ENCODE measurements at places on chromosomes 12 and 14. TPM values are rescaled to one million over a fixed set of nuclear protein-coding genes. Genes with fewer than 3 reads are reported as not detected.

GPR68 gene
- total RNA-seq: 3.0 TPM

OR4Q2 gene
- total RNA-seq: not detected

DNA sequence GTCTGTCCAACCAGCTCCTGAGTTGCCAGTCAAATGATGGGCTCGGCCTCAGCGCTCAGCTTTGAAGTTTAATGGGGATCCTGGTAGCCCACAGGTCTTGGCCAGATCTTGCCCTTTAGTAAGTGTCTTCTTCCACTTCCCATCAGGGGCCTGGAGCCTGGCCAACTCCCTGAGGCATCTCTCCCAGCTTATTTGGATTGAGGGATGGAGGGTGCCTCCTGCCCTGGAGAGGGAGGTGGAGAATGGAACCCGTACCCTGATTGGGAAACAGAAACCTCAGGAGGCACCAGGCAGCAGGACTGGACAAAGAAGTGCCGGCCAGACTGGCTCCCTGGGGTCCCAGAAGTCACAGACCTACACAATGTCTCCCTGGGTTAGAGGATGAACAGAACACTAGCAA, 40.5 kb upstream of the LTBP2 start:
- no peak for DNase-seq

OTUB2 gene
- 3.0 TPM for total RNA-seq

- DNase-seq: no peak
Observed at GRCh38 chr14:65252482-65253255, 150.4 kb upstream of the MAX start.

TCP11L2 gene
- total RNA-seq: 30.6 TPM

- no peak for DNase-seq
Observed at GRCh38 chr14:67961676-67962075, 142.1 kb downstream of the RAD51B start.

DNA sequence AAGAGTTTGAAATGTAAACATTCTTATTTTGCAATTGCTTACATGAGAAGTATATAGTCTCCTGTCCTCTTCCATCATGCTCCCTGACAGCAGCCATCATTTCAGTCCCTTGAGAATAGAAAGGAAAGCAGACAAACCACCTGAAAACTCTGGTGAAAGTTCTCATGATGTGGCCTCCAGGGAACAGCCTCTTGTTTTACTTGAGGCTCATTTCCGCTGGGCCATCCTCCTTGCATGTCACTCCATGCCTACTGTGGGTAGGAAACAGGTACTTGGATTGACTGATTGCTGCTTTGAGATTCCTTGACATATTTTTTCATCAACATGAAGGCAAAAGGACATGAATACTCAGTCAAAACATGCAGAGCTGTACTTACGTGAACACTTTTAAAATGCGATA, 6.0 kb downstream of the SYT1 start:
- DNase-seq: no peak

GRCh38 chr14:49954171-49954631, 61.3 kb downstream of the ARF6 start:
- DNase-seq: no peak

DNA sequence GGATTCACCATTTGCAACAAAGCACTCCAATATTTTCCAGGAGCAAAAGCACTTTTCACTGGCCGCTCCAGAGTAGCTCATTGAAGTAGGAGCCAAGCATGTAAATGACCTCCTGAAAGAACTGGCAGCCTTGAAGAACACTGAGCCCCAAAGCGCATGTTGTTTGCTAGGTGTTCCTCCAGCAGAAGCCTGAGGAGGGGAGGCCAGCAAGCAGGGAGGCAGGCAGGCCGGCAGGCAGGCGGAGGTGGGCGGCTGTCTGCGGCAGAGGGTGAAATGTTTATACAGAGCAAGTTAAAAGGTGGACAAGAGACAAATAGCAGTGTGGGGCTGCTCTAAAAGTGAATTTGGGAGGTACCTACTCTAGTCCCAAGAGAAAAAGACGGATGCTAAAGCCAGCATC, 439.4 kb downstream of the CCDC91 start:
- no peak for DNase-seq

DNA sequence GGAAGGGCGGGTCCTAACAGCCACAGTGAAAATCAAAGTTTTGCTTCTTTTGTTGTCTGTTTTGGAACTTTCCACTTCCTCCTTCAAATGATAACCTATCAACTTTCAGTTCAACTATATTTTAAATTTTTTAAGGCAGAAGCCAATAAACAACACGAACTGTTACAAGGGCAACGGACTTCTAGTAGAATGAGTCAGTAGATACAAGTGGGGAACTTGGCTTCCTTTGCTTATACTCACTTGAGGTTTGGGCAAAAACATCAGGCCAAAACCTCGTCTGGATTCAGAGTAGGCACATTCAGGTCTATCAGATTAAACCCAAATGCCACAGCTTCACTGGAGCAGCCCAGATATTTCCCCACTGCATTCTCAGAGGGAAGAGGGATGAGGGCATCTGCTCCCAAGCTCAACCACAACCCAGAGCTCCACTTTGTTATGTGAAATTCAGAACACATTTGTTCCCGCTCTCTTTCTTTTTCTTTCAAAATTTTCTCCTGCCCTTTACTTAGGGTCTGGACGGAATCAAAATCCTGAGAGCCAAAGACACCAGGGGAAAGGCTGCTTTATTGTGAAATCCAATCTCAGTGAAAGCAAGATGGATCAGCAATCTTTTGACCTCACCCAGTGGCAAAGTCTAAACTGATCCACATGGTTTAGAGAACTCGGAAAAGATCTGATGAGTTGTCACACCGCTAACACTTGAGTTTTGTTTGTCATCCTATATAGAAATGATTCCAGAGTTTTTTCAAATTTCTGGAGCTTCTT, 152.5 kb upstream of the BTG1 start:
- no peak for DNase-seq

GRCh38 chr14:92035890-92036289, 4.0 kb downstream of the TRIP11 start:
- no peak for DNase-seq

GRCh38 chr14:70357985-70358384, 1.5 kb downstream of the COX16 start:
- no peak for DNase-seq

GRCh38 chr14:58066115-58066514, 85.9 kb downstream of the ARMH4 start:
- no peak for DNase-seq

DNA sequence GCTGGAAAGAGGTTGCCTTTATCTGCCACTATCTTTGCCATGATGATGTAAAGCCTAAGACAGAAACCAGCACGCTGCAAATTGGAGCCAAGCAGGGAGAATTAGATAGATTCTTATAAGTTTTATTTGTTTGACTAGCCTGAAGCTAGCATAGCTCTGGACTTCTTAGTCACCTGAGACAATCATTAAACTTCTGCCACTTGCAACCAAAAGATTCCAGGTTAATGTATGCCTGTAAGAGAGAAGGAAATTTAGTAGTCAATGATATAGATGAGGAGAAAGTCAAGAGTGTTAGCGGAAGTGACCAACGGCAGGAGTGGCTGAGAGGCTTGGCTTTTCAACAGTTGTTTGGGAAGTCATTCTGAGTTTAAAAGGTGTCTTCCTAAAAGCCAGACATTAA, 1106.6 kb downstream of the VRK1 start:
- DNase-seq: no peak

DNA sequence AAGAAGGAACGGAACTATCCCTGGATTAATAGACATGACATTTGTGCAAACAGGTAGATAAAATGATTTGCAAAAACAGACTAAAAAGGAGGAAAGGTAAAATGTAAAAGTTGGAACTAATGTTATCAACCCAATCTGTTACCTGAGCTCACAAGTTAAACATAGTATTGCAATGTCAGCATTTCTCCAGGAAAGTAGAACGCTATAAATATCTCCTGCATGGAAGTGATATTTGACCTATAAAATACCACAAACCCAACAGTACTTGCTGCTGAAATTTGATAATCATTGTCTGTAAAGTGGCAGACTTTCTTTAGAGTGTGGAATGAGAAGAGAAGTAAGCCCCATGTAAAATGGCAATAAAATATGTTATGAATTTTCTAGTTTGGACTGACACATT, 1435.7 kb downstream of the LRFN5 start:
- DNase-seq: no peak

- DNase-seq: no peak
Observed at GRCh38 chr12:117331691-117332090, 29.7 kb downstream of the NOS1 start.

- no peak for DNase-seq
Observed at GRCh38 chr12:41531147-41531829, 343.2 kb downstream of the PDZRN4 start.

DNA sequence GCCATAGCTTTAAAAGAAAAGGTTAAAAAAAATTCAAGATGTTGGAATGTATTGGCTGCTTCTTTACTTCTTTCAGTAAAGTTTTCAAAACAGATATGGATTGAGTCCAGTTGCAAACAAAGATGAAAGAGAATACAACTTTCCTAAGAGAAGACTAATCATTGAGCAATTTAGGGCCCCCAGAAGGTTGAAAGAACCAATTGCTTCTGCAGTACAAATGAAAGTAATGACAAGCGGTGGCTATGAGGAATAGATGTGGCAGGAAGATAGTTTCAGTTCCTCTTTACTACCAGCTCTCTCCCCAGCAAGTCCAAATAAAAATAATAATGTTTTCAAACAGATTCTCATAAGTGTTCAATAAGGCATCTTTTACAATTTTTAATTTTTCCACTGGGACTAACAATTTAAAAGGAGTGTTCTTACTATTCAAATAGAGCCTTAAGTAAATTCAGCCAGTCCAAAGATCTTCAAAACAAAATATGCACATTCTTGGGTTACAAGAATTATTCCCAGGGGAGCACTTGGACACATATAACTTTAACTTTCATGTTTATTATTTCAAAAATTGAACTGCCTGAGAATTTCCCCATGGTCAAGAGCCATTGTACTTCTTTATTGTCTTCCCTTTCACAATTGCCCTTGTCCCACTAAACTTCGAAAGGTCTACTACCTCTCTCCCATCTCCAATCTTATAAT, 62.3 kb upstream of the PPP1R12A start:
- DNase-seq: no peak

DNA sequence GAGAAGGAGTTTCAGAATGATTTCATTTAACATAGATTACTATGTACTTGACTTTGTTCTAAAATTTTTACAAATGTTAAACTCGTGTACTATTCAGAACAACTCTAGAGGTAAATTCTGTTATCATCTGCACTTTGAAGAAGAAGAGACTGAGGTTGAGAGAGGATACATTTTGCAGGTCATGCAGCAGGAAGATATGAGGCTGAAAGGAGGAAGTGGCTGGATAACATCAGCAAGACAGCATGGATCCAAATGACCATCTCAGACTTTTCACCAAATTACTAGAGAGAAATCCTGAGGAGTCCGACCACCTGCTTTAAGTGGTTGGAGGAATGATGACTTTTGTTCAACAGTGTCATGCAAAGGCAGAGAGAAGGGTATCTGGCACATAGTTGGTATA, 84.9 kb downstream of the ASCL4 start:
- no peak for DNase-seq

DNA sequence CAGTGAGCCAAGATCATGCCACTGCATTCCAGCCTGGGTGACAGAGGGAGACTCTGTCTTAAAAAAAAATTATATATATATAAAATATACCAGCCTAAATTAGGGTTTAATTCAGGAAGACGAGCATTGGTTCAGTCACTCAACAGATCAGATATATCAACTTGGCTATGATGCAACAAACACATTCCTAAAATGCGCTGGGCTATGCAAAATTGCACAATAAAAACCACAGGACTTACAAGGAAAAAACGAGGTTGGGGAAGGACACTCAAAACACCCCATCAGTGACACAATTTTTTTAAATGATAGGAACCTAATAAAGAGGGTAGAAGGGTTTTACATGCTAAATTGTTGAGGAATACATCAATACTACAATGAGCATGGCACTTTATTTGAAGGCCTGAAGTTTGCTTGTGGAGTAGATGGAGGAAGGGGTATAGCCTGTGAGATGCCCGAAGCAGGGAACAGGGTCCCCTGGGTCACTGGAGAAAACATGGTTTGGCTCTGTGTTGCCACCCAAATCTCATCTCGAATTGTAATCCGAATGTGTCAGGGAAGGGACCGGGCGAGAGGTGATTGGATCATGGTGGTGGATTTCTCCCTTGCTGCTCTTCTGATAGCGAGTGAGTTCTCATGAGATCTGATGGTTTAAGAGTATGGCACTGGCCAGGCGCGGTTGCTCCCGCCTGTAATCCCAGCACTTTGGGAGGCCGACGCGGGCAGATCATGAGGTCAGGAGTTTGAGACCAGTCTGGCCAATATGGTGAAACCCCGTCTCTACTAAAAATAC, 71.2 kb downstream of the TNFAIP2 start:
- no peak for DNase-seq

DNA sequence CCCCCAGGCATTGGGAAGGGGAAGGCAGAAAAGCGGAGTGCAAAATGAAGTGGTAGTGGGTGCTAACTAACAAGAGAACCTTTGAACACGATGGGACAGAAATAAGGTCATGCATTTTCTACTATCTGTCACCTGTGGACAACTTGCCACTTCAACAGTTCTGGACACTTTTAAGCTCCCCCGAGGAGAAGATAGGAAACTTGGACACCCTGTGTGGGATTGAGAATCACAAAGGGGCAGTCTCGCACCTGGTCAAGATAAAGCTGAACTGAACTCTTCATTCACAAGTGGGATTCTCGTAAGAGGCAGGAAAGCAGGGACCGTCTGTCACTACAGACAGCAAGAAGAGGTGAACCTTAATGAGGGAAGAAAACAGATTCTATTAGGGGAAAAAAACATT, 51.6 kb downstream of the EIF2S3B start:
- no peak for DNase-seq

CTDSP2 gene
- 99.2 TPM for total RNA-seq

FGD4 gene
- total RNA-seq: 24.3 TPM

DNA sequence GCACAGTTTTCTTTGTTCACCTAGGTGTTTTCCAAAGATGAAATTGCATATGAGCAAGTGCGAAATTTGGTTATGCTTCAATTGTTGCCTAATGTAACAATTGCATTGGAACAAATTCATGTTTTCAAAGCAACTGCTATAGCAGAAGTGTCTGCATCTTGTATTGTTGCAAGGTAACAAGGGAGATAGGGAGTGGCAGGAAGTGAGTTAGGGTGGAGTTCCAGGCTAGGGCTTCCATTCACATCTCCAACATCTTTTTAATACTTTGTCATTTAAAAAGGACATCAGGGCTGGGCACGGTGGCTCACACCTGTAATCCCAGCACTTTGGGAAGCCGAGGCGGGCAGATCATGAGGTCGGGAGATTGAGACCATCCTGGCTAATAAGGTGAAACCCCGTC, 312.3 kb upstream of the E2F7 start:
- no peak for DNase-seq

GRCh38 chr12:51823875-51824565, 24.5 kb downstream of the FIGNL2 start:
- peak; percentile 47 for DNase-seq

DNA sequence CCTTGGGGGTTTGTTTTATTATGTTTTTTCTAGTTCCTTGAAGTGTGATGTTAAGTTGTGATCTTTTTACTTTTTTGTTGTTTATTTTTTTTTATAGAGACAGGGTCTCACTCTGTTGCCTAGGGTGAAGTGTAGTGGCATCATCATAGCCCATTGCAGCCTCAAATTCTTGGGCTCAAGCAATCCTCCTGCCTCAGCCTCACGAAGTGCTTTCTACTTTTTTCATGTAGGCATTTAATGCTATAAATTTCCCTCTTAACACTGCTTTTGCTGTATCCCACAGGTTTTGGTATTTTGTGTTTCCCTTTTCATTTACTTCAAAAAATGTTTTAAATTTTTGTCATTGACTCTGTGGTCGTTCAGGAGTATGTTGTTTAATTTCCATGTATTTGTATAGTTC, 26.6 kb upstream of the PRPF39 start:
- no peak for DNase-seq

DAO gene
- not detected for total RNA-seq
